ENCODE measurements at places on chromosomes 16 and 17.
A peak's percentile ranks its signal among the peaks of the same experiment; 100 is the strongest.

DNA sequence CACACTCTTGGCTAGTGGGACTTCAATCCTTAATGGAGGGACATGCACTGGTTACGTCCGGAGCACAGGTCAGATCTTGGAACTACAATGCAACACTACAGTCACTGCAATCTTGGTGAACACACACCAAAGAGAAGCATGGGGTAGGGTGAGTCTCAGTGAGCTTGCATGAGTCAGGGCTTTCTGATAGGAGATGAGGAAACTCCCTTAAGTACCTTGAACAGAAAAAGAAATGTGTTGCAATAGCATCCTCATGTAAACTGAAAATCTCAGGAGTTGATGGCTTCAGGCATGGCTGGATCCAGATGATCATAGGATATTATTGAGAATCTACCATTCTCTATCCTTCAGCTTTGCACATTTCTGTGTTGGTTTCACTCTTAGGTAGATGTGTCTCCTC is 54.1 kb downstream of the CES1 start:
- DNase-seq, result no peak

DNA sequence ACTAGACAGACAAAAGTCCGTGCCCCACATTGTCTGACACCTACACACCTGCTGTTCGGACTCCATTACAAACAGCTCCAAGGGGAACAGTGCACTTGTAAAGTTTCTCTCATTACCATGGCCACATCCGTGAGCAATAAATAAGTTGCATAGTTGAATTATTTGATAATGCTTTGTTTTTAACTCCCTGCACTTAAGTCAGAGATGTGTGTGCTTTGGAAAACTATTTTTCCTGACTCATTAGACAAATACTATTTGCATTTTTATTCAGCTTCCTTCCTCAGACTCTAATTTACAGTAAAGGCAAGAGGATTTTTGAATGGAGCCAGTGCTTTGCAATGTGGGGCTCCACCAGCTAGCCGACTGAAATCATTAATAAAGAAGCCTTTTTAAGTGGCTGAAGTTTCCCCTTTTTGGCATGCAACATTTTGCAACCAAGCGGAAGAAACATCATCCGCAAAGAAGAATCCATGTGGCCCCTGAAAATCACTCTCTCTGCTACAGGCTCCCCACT is 6.5 kb upstream of the CCL2 start:
- DNase-seq, result peak; percentile 94

- no peak for DNase-seq
Measured at GRCh38 chr16:83532634-83533033, 275.1 kb upstream of the HSBP1 start.

- no peak for DNase-seq
Measured at GRCh38 chr17:64533784-64534183, 27.0 kb downstream of the CEP95 start.

DNA sequence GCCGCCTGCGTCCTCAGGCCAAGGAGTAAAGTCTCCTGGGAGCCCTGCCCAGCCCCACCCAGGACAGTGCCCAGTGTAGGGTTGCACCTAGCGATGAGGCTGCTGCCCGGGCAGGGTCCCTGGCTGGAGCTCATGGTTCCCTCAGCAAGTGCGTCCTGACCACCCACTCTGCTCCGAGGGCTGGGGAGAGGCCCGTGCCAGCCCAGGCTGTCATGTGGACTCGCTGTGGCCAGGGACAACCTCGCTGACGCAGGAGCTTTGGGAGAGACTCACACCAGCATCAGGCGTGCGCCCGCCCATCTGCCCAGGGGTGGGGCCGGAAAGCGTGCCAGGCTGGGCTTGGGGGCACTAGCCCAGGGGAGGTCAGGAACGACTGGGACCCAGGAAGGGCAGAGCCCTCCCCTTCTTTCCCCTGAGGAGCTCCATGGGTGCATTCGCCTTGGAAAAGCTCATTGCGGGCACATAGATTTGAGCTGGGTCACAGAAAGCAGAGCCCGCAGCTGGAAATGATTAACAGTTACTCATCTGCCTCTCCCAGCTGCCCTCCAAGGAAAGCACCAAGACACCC is 19.7 kb downstream of the DPEP1 start:
- no peak for DNase-seq

- DNase-seq, result no peak
Measured at GRCh38 chr16:53926209-53926608, 222.3 kb downstream of the FTO start.

GRCh38 chr16:56600398-56600999 is 7.9 kb upstream of the MT2A start:
- peak; percentile 43 for DNase-seq

GRCh38 chr16:64541621-64542020 is 580.2 kb downstream of the CDH11 start:
- DNase-seq, result no peak

DNA sequence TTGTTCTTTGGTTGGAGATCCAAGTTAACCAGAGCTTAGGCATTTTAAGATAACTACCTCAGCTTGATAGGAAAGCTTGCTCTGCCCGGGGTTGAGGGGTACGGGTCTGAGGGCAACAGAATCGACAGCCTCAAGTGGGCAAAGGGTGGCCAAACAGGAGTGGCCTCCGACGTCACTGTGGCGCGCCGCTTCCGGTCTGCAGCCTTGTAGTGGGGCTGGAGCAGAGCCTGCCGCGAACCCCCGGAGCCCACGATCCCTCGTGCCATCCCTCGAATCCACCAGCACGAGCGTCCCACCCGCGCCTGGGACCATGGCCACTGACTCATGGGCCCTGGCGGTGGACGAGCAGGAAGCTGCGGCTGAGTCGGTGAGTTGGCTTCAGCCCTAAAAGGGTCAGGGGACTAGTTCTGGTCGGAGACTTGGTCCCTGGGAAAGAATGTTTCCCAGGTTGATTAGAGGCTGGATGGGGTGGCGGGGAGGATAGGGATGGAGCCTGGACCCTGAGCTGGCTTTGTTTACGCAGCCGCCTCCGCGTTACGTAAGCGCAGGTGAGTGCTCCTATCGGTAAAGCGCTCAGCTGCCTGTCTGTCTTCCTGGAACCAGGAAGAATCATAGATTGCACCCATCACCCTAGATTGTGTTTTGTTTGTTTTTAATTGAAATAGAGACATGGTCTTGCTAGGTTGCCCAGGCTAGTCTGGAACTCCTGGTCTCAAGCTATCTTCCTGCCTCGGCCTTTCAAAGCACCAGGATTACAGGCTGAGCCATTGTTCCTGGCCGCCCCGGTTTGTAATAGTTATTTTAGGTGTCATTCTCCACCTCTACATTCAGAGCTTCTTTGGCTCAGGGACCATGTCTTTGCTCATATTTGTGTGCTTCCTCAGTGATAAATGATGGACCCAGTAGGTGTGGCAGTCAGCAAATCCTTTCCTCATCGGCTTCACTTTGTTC is at the start of gene DDX19B:
TSS of gene DDX19B (plus strand) at position 199 of the 951 bp plus-strand sequence. CDS start at position 311, 112 bp downstream.
- peak; percentile 44 for DNase-seq

GRCh38 chr16:84315422-84315821 is 20.7 kb downstream of the WFDC1 start:
- no peak for DNase-seq

All from kidney glomerular epithelial cell (primary cell).